ENCODE measurements at places on chromosomes 16 and 17.

GRCh38 chr16:56372013-56372634 is 53.2 kb downstream of the AMFR start:
- no peak for DNase-seq

- DNase-seq: no peak
Observed at GRCh38 chr17:80264205-80265075, 3.8 kb downstream of the RNF213 start.

- DNase-seq: no peak
Observed at GRCh38 chr16:81238296-81239011, at the start of gene BCO1. BCO1 (plus strand) TSS chr16:81238689; CDS start chr16:81238909, 220 bp downstream.

DNA sequence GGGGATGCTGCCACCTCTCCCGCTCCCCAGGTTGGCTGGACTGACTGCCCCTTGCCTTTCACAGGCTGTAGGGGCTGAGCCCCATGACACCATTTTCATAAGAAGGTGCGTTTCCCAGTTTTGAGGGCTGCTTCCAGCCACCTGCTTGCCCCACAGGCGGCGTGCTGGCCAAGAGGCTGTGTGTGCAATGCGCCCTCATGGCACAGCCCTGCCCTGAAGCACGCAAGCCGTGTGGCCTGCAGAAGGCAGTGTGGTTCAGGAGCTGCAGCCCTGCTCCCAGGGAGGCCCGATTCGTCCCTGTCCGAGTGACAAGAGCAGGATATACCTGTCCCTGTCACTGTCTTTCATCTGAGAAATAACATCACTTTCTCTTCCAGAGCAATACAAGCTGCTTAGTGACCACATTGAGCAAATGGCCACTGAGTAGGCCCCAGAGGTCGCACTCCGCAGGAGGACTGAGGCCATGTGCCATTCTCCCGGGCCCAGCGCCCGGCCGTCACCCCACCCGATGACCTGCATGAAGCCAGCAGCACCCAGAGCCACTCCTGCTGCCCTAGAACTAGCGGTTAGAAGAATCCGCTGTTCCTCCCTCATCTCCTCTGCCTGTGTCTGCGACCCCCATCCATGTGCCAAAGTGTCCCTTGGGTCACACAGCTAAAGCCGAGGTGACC is 24.2 kb downstream of the CIBAR2 start:
- DNase-seq: no peak

DNA sequence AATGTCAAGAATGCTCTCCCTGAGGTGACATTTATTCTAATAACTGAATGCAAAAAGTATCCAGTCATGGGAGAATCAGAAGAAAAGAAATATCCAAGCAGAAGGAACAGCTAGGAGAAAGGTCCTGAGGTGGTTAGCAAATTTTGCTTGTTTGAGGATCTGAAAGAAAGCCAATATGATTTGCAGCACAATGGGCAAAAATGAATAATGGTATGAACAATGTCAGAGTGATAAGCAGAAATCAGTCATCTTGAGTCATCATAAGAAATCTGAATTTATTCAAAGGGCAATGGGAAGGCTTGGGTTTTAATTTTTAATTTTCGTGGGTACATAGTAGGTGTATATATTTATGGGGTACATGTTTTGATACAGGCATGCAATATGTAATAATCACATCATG is 68.5 kb downstream of the BRIP1 start:
- DNase-seq: no peak

DNA sequence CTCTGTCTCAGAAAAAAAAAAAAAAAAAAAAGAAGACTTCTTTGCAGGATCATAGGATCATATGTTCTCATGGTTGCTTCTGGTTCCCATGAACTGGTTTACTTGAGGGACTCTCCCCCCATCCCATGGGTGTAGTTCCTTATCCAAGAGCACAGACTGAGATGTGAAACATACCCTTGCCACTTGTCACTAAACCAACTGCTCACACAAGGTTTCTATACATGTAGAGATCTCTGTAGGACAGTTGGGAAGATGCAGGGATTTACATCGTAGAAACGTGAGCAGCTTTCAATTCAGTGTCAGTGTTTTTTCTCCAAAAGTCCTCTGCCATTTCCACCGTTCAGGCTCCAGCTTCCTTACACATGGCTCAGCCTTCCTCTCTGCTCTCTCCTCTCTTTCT is 11.1 kb upstream of the TMEM94 start:
- no peak for DNase-seq

DNA sequence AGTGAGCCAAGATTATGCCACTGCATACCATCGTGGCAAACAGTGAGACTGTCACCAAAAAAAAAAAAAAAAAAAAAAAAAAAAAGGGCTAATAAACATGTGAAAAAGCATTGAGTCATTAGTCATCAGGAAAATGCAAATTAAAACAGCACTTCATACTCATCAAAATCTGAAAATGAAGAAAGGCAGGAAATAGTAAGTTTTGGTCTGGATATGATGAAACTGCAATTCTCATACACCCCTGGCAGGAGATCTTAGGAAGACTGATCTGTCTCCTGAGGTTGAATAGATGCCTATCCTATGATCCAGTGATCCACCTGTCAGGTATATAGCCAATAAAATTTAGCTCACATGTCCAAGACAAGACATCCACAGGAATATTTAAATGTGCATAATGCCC is 212.7 kb downstream of the CPPED1 start:
- no peak for DNase-seq

GRCh38 chr16:30764086-30764485 is 2.0 kb downstream of the RNF40 start:
- DNase-seq: no peak

DNA sequence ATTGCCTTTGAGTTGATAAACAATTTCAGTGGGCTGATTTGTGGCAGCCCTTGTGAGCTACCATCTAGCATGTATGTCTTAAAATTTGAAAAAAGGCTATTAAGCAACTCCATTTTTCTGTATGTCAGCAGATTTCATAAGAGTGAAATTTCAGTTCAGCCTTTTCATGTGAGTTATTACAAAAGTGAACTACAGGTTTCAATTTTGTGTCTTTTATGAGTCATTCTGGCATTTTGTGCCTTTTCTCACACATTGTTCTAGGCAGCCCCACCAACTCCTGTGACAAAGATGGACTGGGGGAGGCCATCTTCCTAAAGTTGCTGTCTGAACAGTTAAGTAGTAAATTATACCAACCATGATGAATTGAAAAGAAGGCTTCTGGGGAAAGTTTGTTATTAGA is 52.1 kb downstream of the USP10 start:
- DNase-seq: no peak

DNA sequence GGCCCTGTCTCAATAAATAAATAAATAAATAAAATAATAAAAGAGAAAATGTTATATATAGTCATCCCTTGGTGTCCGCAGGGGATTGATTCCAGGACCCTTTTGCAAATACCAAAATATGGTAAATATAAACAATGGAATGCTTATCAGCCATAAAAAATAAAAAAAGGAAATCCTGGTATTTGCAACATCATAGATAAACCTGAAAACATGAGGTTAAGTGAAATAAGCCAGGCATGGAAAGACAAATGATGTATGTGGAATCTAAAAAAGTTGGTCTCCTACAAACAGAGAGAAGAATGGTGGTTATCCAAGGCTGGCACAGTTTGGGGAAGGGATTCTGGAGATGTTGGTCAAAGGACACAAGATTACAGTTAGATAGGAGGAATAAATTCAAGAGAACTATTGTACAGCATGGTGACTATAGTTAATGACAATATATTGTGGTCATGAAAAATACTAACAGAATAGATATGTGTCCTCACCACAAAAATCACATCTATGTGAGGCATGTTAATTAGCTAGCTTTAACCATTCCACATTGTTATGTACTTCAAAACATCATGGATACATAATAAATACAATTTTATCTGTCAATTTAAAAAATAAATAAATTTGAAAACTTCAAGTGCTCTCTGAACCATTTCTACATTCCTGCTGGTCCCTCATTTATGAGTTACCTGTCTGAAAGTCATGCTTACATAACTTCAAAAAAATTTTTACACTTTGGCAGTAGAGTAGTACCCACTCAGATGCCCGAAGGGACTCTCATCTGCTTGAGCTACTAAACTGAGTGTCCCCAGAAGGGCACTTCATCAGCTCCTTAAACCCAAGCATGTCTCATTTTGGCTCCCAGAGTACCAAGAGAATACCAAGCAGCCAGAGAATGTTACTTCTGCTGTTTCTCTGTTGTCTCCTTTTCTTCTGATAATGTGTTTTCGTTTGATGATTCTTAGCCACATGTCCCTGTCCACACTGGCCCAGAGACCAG is 26.6 kb downstream of the N4BP1 start:
- no peak for DNase-seq

GRCh38 chr16:67825119-67825518 is 17.0 kb upstream of the THAP11 start:
- DNase-seq: no peak

DNA sequence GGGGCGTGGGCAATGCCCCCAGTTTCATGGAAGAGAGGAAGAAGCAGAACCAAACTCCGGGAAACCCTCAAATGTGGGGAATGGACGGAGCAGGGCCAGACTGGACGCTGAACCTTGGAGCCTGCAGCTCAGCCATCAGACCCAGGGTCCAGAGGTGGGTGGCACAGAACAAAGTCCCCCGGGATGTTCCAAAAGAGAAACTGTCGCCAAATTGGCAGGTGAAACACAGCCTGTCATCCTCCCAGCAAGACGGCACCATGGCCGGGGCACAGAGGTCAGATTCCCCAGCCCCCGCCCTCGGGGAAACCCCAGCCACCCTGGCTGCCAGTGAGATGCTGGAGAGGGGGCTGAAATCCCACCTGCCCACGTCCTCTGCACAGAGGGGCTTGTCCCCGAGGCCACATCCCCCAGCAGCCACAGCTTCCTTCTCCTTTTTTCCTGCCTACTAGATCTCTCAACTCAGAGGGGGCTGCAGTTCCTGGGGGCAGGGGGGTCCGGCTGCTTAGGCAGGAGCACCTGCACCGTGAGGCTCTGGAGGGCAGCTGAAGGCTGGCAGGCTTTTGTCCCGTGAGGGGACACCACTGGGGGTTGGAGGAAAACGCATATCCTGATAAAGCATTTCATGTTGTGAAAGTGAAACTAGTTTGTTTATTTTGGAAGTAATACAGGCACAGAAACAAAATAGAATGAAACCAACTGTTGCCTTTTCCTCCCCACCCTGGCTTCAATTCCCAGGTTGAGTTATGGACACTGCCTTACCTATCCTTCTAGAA is 1.2 kb upstream of the SECTM1 start:
- no peak for DNase-seq

DNA sequence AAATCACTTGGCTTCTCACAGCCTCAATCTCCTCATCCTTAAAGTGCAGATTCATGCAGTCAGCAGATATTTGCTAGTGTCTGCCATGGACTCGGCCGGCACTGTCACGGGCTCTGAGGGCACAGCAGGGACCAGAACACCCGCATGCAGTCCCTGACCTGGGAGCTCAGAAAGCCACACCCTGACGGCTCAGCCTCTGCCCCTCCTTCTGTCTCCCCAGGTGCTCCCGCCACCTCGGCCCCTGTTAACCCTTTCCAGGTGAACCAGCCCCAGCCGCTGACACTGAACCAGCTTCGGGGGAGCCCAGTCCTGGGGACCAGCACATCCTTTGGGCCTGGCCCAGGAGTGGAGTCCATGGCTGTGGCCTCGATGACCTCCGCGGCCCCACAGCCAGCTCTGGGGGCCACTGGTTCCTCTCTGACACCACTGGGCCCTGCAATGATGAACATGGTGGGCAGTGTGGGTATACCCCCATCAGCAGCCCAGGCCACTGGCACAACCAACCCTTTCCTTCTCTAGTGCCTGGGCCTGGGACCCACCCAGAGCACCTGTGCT is 28.7 kb downstream of the B9D1 start:
- no peak for DNase-seq

DNA sequence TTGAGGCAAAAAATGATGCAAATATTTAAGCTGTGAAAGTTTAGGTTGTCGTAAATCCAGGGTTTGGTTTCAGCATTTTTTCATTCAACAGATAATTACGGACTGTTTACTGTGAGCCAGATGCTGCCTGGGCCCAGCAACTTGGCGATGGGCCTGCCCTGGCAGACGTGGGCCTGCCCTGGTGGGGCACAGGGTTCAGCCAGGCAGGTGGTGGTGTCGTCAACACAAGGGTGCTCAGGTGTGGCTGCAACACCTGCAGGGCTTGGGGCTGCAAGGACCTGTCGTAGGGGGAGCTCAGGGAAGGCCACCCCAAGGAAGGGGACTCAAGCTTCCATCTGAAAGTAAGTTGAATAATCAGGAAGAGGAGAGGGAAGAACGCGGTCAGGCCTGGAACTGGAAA is 15.1 kb downstream of the ZC3H18 start:
- DNase-seq: no peak

DNA sequence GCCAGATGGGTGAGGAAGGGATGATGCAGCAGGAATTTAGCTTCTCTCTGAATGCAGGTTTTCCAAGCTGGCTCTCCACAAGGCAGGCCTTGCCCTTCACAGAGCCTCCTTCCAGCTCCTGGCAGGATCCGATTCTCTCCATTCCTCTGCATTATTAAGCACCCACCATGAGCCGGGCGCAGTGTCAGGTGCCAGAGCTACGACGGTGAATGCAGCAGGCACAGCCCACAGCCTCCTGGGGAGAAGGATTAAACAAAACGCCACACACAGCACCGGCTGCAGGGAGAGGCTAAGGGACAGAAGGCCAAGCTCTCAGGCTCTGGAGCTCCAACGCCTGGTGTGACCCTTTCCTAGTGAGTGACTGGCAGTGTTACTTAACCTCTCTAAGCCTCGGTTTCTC is 7.1 kb upstream of the MT2A start:
- no peak for DNase-seq

DNA sequence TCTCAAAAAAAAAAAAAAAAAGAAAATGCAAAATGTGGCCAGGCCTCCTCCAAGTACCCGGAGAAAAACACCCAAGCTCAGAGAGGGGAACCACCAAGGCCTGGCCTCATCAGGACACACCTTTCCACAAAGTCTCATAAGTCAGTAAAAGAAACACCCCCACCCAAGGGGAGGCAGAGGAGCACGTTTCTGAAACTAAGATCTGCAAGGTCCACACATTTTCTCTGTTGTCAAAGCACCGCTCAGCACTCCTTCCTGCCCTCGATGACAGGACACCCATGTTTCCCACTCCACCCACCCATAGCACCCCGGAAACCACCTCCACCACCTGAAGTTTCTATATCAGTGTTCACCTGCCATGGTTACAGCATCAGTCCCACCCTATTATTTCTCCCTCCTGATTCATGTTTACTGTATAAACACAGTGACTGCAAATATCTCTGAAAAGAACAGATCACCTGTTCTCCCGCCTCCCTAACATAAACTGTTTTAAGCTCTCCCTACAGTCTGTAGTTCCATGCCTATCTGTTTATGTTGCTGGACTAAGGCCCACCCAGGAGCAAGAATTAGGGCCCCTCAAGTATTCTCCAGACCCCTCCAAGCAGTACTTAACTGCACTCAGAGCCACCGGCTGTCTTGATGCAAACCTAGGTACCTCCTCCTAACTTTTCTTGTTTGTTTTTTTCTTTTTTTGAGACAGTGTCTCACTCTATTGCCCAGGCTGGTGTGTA is 2.0 kb downstream of the CORO7 start:
- DNase-seq: peak; percentile 65
